Stimulated activated CD4-positive, alpha-beta T cell treated with anti-CD3 and anti-CD28 coated beads, TNF-alpha, amount 100 ng/mL, for 1 hour (primary cell): ENCODE measurements at places on chromosomes 11 and 22.

GRCh38 chr11:25183411-25183810, 686.6 kb downstream of the LUZP2 start:
- no peak for DNase-seq

- DNase-seq = no peak
Measured at GRCh38 chr22:38754751-38755154, 1.0 kb downstream of the SUN2 start.

GRCh38 chr11:119384332-119384731, 2.8 kb upstream of the USP2 start:
- no peak for DNase-seq

DNA sequence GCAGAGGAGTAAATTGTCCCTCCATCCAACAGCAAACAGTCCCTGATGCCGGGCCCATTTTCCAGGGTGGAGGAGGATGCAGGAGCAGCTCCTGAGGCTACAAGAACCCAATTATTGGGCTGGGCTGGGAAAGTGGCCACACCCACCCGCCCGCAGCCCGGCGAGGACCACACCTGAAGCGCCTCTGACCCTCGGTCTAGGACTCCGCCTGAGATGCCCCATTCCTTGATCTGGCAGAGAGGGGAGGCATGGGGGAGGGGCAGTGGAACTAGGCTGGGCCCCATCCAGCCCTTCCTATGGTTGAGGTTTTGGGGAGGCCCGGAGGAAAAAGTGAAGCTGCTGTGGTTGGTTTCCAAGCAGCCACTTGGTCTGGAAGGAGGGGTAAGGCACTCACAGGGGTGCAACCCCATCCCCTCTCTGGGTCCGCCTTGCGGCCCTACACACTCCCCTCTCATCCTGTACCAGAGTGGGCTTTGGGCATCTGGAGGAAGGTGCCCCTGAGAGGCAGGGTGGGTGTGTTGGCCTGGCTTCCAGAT, 2.4 kb upstream of the LGALS1 start:
- no peak for DNase-seq

GRCh38 chr11:111105566-111105965, 140.0 kb upstream of the POU2AF2 start:
- DNase-seq = no peak

DNA sequence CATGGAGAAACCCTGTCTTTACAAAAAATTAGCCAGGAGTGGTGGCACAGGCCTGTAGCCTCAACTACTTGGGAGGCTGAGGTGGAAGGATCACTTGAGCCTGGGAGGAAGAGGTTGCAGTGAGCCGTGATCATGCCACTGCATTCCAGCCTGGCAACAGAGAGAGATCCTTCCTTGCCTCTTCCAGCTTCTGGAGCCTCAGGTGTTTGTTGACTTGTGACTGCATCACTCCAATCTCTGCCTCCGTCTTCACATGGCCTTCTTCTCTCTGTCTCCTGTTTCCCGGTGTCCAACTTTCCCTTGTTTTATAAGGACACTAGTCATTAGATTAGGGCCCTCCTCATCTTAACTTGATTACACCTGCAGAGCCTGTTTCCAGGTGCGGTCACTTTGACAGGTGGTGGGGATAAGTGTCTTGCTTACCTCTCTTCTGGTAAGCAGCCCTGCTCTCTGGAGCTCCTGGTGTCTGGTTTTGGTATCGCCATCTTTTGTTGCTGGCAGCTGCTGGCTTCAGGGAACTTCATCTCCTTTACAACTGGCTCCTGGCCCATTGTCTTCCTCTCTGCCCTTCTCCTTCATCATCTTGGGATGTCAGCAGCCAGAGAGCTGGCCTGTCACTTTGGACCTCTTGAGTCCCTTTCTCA, 8.2 kb upstream of the USP2 start:
- no peak for DNase-seq

- no peak for DNase-seq
Measured at GRCh38 chr11:94742665-94743064, 25.5 kb upstream of the AMOTL1 start.

DNA sequence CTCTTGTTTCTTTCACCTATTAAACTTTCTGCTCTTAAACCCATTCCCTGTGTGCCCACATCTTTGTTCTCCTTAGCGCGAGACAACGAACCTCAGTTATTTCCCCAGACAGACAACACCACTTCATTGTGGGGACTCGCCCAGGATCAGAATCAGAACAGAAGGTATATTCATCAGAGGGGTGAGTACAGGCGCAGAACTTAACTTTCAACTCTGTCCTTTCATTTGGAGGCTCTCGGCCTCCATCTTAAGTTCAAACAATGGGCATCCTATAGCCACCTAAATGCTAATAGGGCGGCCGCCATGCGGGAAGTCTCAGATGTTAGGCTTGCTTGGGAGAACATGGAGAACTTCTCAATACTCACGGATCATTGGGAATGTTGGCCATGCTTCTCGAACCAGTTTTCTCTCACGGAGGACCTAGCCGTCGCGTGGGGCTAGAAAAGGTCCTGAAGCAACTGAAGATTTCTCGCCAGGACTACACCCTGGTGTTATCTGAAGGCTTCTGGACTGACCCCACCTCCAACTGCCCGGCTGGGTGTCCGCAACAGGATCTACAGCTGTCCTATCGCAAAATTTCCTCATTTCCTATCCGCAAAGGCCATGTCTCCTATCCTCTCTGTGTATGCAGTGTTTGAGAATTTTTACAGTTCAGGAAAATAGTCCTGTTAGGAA, 13.4 kb upstream of the HYLS1 start:
- no peak for DNase-seq

GRCh38 chr11:82733444-82734119, at the start of gene FAM181B:
TSS of gene FAM181B (minus strand) at chr11:82733864. CDS start at chr11:82733729, 135 bp downstream.
- no peak for DNase-seq

DNA sequence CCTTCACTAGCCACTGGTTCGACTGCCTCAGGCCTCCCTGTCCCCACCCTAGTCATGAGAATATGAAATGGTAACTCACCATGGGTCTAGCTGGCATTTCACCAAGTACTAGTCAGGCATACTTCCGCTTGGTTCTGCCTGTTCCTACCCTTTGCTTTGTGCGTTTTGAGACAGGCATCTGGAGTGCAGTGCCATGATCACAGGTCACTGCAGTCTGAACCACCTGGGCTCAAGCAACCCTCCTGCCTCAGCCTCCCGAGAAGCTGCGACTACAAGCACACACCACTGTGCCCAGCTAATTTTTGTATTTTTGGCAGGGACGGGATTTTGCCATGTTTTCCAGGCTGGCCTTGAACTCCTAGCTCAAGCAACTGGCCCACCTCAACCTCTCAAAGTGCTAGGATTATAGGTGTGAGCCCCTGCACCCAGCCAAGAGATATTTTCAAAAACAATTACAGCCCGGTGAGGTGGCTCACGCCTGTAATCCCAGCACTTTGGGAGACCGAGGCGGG, 14.1 kb downstream of the HRAS start:
- no peak for DNase-seq

DNA sequence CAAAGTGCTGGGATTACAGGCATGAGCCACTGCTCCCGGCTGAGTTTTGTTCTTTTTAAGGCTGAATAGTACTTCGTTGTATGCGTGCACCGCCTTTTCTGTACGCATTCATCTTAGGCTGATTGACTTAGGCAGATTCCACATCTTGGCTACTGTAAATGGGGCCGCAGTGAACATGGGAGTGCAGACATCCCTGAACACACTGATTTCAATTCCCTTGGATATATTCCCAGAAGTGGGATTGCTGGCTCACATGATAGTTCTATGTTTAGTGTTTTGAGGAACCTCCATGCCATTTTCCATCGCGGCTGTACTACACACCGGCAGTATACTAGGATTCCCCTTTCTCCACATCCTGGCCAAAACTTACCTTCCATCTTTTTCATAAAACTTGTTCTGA, 10.4 kb upstream of the ZNF74 start:
- DNase-seq = no peak

GRCh38 chr11:67282876-67283371, 6.2 kb upstream of the ANKRD13D start:
- DNase-seq = no peak

DNA sequence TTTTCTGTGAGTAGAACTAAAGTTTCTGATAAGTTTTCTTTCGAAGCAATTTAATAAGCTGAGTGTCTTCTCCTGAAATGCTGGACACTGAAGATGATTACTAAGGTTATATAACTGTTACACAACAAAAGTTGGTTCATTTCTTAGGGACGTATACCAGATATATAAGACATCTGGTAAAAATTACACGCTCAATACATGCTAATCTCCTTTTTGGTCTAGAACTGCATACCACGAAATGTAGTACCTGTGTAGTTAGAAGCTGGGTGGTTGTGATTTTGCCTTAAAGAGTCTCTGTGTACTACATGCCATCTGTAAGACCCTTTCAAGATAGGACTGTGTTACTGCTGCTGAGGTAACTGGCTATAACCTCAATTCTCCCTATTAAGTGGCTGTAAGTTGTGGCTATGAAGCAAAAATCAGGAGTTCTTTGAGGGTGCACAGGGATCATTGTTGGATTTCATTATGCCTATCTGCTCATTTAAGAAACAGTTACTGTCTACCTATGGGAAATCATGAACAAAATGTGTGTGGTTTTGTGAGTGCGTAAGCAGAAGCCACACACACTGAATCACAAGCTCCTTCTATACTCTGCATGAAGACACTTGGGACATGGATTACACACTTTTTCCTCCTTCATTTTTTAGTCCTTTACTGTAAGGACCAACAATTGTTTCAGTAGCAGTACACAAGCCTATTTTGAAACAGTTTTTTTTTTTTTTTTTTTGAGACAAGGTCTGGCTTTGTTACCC, 195.9 kb downstream of the SWAP70 start:
- no peak for DNase-seq

DNA sequence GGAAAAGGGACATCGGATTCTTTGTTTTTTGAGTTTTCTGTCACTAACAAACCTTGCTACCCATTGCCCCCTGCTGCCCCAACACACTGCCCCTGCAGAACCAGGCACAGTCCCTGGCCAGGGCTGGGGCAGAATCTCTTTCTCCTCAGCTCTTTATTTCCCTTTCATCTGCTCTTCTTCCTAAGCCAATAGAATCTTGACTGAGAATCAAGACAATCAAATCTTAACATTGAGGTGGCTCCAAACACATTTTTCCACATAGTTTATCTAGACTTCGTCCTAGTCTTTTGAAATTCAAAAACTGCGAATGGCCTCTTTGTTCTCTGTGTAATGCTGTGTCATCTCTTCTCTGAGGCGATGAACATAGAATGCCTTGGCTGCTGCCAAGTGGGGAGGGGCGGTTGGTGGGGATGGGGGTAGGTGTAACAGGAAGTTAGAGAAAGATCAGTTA, 16.1 kb upstream of the NTM start:
- no peak for DNase-seq

- no peak for DNase-seq
Measured at GRCh38 chr22:29636751-29637150, 33.3 kb downstream of the NF2 start.

DNA sequence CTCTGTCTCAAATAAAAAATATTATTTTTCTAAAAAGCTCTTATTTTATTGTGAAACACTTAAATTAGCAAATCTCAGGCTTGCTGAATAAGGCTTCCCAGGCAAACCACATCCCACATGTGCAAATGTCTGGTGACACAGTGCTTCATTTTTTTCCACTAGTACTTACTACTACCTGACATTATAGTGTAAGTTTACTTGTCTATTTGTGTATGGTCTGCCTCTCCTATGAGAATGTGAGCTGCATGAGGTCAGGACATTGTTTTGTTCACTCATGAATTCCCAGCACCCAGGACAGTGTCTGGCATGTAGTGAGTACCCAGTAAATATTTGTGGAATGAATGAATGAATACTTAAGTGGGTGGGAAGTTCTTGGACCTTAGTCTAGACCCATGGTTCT, 103.1 kb downstream of the PTPRJ start:
- no peak for DNase-seq

- DNase-seq = no peak
Measured at GRCh38 chr22:26835023-26835422, 177.6 kb downstream of the MIAT start.

DNA sequence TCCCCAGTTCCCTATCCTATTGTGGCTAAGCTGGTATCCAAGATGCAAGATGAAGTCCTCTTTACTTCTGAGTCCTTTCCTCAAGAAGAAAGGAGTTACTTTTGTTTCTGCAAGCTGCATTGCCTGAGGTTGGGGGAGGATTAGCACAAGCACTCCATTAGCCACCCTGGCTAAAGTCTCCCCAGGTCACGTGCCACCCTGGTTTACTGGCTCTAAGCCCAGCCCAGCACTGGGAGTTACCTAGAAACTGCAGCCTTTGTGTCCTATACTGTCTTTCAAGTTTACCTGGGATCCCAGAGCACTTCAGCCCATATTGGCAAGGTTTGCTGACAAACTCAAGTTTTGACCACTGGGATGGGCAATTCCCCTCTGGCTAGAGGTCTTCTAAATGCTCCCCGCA, 78.4 kb upstream of the DBX1 start:
- DNase-seq = no peak

DNA sequence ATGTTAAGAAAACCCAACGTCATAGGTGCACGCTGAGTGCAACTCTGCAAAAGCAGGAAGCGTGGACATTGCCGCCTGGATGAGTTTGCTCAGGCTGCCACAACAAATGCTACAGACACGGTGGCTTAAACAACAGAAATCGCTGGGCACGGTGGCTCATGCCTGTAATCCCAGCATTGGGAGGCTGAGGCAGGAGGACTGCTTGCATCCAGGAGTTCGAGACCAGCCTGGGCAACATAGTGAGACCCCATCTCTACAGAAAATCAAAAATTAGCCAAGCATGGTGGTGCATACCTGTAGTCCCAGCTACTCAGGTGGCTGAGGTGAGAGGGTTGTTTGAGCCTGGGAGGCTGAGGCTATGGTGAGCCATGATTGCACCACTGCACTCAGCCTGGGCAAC, 13.4 kb upstream of the PGA3 start:
- no peak for DNase-seq

DNA sequence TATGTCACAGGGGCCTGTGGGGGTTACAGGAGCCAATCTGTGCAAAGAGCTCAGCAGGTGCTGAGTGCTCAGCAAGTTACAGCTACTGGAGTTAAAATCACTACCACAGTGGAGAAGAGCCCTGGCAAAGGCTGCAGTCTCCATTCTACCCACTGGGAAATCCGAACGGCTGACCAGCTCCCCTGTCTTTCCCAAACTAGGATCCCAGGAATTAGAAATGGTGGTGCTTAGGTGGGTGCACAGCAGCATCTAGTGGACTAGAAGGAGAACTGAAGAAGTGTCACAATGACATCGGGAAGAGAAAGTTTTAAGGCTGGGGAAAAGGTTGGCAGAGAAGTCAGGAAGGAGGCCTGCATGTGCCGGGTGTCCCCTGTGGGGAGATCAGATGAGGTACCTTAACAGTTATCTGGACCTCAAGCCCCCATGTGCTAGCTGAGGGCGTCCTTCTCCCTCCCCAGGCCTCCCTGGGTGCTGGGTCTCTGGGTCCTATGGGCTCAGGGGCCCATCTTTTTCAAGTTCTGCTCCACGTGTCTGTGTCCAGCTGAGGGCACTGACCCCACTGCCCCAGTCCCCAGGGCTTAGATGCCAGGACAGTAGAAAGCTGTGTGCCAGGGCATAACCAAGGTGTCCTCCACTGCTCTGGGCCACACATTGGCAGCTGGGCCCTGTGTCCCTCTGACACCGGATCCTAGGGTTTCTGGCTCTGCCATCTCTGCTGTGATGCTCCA, 1.9 kb downstream of the PIWIL3 start:
- no peak for DNase-seq
